ENCODE measurements at places on chromosomes 5 and 9. TPM values are rescaled to one million over a fixed set of nuclear protein-coding genes. Genes with fewer than 3 reads are reported as not detected.

Gene PIP5K1B
- polyA plus RNA-seq: 6.3 TPM

Gene CTXN3
- 0.09 TPM for polyA plus RNA-seq

Gene PTGER4
- 10.6 TPM for polyA plus RNA-seq

Gene DDX4
- not detected for polyA plus RNA-seq

Gene IFNK
- not detected for polyA plus RNA-seq

All from renal pelvis (tissue), 12 donors.